Activated T-helper 1 cell treated with anti-CD3 and anti-CD28 coated beads, Interleukin-2, amount 50 U/mL, for 16 hours (primary cell): ENCODE measurements at places on chromosomes 7 and 10.

GRCh38 chr7:91784469-91784868 lies 96.0 kb downstream of the MTERF1 start:
- no peak for DNase-seq

DNA sequence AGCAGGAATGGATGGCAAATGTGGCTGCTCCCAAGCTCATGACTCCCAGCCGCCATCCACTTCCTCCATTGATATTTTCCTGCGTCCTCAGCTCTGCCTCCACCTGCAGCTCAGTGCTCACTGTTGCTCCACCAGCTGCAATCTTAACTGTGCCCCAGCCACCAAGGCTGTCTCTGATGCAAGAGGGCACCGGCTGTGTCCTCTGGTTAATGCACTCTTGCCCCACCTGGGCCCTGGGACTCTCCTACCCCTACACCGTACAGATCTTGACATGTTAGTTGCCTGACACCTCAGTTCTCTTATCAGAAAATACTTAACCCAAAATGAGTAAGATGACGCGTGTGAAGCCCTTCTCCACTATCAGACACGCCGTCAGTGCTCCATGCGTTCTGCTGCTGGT lies 45.5 kb upstream of the GPR26 start:
- no peak for DNase-seq

DNA sequence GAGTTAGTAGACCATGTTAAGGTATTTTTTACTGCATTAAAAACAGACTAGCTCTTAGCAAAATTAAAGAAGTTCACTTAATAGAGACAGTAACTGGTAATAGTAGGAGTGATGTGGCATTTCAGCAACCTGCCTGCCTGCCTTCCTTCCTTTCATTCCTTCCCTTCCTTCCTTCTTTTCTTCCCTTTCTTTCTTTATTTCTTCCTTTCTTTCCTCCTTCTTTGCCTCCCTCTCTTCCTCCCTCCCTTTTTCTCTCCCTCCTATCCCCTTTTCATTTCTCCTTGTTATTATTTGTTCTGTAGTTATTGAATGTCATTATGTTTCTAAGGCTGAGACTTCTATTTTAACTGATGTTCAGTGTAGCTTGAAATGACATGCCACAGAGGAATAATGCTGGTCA lies 146.5 kb upstream of the WNT16 start:
- no peak for DNase-seq

GRCh38 chr10:66783316-66783715 lies 142.5 kb upstream of the LRRTM3 start:
- DNase-seq, result no peak

DNA sequence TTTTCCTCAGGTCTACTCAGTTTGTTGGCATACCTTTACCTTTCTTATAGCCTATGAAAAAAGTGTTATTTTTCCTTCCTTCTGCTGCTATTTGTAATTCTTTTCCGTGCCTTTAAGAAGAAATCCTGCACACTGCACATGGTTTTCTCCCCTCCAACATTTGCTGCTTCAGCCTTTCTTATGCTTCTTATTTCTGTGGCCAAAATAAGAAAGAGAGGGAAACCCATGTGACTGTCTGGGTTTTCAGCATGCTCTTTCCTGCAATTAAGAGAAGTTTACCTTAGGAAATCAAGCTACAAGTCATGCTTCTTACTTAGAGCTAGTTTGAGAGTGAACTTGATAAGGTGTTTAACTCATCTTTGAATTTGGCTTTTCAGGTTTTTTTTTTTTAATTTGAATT lies 11.0 kb downstream of the TBC1D12 start:
- DNase-seq, result no peak
